ENCODE measurements at places on chromosomes 7 and 10. TPM values are rescaled to one million over a fixed set of nuclear protein-coding genes. Genes with fewer than 3 reads are reported as not detected.

Gene ABCC2
- 137 TPM for total RNA-seq

Gene SLC26A4
- 0.10 TPM for total RNA-seq

Gene CDHR1
- total RNA-seq = 0.11 TPM

Gene PRSS37
- not detected for total RNA-seq

Gene LRIT2
- total RNA-seq = not detected

Gene LFNG
- total RNA-seq = 19.4 TPM

Gene GPR37
- total RNA-seq = 0.51 TPM

Gene JAKMIP3
- total RNA-seq = 1.1 TPM

Gene NANOS1
- total RNA-seq = 2.8 TPM

Gene PMS2
- 9.6 TPM for total RNA-seq

Gene EVX1
- total RNA-seq = 0.13 TPM
